ENCODE measurements at places on chromosomes 5 and 9. TPM values are rescaled to one million over a fixed set of nuclear protein-coding genes. Genes with fewer than 3 reads are reported as not detected.

- no peak overlapping the region for H3K4me3 ChIP-seq
- DNase-seq, result no peak
- H3K36me3 ChIP-seq, result no peaks in the 10 kb centered on the region
- peaks cover 22% of the 10 kb centered on the region for H3K4me1 ChIP-seq
- peaks cover 7% of the 10 kb centered on the region for H3K27me3 ChIP-seq
Measured at GRCh38 chr5:152465140-152465539, 60.1 kb upstream of the NMUR2 start.

DNA sequence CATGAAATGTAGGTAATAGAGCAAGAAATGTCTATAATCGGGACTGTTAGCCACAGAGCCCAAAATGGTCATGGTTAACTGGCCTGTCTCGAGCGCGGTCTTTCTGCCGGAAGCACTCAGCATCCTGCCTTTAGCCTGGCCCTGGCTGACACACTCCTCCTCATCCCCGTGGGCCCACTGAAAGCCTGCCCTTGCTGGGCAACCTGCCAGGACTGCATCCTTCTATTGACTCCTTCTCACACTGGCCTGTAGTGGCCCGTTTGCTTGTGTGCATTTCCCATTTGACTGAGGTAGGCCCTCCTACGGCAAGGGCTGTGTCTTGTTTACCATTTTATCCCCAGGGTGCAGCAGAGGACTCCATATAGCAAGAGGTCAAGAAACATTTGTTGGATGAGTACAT lies 215.7 kb downstream of the ATPSCKMT start:
- no peak overlapping the region for H3K27ac ChIP-seq
- H3K36me3 ChIP-seq, result no peaks in the 10 kb centered on the region
- H3K4me3 ChIP-seq, result no peak overlapping the region
- no peaks in the 10 kb centered on the region for H3K27me3 ChIP-seq
- DNase-seq, result no peak

DNA sequence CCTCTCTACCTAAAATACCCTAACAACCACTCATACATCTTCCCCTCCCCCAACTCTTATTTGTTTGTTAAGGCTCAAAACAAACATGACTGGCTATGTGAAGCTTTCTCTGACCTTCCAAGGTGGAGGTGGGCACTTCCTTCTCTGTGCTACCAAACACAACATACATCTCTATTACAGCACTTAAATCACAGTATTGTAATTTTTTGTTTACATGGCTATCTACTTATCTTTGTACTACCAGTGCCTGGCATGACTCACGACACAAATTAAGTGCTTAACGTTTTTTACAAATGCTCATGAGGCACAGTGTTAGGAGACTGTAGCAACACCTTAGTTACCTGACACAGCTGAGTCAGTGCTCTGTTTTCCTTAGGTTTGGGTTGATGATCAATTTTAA lies 18.6 kb downstream of the HOMER1 start:
- no peak for DNase-seq
- H3K4me1 ChIP-seq, result no peaks in the 10 kb centered on the region
- H3K36me3 ChIP-seq, result no peaks in the 10 kb centered on the region

The PCDHB13 gene
- total RNA-seq, result 0.10 TPM

GRCh38 chr5:151483176-151483575 lies 35.8 kb downstream of the SLC36A1 start:
- no peak for DNase-seq
- peaks cover 8% of the 10 kb centered on the region for H3K4me1 ChIP-seq
- H3K27me3 ChIP-seq, result no peaks in the 10 kb centered on the region

DNA sequence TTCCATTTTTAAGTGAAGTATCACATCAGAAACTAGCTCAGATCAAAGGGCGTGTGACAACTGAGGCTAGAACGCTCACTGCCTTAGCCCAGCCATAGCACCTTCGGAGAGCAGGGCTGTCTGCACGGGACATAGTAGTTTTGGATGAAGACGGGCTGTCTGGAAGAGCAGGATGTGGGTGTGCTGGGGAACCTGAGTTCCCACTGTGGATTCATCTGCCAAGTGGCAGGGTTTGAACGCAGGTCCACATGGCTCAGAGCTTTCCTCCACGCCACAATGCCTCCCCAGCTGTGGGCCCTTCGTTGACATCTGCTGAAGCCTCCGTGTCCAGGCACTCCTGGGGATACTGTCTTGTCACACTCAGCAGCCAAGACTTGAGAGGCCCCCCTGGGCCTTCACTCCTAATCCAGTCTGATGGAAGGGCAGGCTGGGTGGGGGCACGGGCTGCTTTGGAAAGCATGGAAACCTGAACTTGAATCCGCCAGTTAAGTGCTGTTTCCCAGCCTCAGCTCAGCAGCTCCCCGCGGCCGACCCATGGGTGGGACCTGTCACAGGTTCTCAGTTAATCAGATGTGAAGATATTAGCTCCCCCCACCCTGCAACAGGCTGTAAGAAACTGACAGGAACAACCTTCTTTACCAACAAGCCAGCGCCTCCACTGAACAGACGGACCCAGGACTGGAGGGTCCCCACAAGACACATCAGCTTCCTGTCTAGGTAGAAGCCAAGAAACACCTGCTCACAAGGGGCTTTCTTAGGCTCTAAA lies 228.1 kb downstream of the FANCC start:
- H3K4me1 ChIP-seq, result peaks cover 15% of the 10 kb centered on the region
- no peak for DNase-seq
- no peak overlapping the region for H3K4me3 ChIP-seq

The GNA14 gene
- not detected for total RNA-seq

The STPG3 gene
- total RNA-seq, result not detected

The SLC1A1 gene
- not detected for total RNA-seq
